ENCODE measurements at places on chromosomes 7 and 10.

- no peak for DNase-seq
Observed at GRCh38 chr10:23718946-23719345, 280.1 kb downstream of the OTUD1 start.

GRCh38 chr10:11403116-11403515 is 208.3 kb downstream of the USP6NL start:
- peak; percentile 70 for DNase-seq

- DNase-seq: no peak
Observed at GRCh38 chr10:113316506-113316905, 236.3 kb upstream of the HABP2 start.

- no peak for DNase-seq
Observed at GRCh38 chr7:7792056-7792455, 73.6 kb upstream of the RPA3 start.

- DNase-seq: no peak
Observed at GRCh38 chr7:45230611-45231165, 73.1 kb downstream of the RAMP3 start.

- no peak for DNase-seq
Observed at GRCh38 chr10:36185097-36185496, 543.0 kb upstream of the FZD8 start.

DNA sequence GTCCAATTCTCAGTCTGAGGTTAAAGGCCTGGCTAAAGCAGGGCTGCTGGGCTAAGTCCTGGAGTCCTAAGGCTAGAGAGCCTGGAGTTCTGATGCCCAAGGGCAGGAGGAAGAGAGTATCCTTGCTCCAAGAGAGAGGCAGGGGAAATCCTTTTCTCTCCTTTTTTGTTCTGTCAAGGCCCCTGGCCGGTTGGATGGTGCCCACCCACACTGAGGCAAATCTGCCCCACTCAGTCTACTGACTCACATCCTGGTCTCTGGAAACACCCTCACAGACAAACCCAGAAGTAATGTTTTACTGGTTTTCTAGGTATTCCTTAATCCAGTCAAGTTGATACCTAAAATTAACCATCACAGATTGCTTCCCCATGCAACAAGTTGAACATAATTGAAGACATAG is 23.0 kb downstream of the ZNF518A start:
- DNase-seq: no peak

DNA sequence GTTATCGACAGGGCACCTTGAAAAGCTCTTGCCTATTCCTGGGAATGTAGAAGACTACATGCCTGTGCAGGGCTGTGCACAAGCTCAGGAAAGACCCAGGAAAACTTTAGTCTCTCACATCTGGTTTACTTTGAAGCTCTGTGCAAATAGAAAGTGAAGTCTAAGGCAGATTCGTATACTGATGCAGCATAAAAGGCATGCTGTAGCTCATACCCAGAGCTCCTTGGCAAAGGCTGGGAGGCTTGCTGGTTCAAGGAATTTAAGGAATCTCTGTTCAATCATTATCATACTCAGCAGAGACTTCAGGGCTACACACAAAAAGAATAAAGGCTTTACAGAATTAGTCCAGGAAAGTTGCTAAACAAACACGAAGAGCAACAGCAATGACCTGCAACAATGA is 192.0 kb downstream of the OTUD1 start:
- no peak for DNase-seq

GRCh38 chr7:17944720-17945119 is 4.4 kb upstream of the SNX13 start:
- no peak for DNase-seq

- no peak for DNase-seq
Observed at GRCh38 chr7:42237811-42238541, 967 bp upstream of the GLI3 start.

DNA sequence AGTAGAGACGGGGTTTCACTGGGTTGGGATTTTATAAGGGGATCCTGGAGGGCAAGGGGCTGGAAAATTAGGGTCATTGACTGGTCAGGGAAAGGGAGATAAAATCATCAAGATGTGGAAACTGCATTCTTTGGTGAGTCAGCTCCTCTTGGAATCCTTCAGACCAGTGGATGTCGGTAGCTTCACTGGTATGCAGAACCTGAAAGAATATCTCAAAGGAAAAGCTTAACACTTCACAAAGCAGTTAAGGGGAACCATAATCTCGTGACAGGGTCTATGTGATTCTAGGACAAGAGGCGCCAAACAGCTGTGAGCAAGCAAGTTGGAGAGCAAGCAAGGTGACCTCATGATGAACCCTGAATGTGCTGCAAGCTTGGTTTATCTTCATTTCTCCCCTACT is 634.7 kb upstream of the AUTS2 start:
- no peak for DNase-seq

DNA sequence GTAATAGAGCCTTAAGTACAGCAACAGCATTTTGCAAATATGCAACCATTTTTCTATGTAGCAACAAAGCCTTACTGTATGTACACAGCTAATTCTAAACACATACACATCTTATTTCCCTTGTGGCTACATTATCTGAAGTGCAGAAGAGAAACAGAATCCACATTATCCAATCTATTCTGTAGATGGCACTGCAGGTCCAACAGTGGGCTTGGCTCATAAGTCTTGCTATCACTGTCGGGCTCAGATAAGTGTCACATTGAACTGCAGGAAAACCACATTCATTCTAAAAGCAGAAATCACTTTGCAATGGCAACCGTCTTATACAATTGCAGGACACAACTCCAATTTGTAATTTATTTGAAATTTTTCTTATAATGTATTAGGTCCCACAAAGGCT is 109.8 kb upstream of the NOBOX start:
- DNase-seq: no peak

DNA sequence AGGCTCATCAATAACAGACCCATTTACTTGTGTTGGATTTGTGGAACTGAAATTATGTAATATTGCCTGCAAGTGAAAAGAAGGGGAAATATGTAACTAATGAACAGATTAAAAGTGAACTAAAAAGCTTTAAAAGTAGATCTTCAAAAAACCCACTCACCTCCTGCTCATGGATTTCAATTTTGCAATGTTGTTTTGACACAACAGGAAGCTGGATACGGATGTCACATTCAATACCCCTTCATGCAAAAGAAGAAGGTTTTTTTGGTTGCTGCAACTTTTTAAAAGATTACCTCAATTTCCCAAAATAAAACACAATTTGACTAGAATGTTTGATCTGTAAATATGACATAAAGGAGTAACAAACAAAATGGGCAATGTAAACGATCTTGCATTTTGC is 3.3 kb downstream of the MKI67 start:
- DNase-seq: no peak

DNA sequence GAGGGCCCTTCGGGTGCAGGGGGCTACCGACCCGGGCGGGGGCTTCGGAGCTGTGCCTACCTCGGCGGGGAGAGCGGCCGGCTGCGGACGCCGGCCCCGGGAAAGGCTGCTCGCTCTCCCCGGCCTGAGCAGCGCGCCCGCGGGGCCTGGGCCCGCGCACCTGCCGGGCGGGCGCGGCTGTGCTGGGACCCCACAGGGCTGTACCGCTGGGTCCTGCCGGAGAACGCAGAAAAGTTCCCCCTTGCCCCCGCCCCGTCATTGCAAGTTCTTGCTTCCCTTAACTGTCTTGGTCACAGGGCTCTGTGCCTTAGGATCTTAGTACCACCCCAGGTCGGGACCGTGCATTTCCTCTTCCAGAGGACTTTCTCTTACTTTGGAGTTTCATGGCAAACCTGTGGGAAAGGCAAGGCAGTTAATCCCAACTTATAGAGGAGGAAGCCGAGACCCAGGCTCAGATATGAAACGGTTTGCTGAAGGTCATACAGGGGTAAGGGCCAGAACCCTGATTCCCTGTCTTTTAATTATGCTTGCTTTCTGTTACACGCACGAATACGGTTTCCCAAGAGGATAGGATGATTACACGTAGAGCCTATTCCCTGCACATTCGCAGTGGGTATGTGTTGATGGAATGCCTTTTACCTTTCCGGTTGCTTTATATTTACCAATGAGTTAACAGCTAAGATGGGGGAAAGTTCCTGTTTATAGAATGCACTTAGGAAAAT is 652 bp downstream of the PCGF5 start:
- DNase-seq: no peak

DNA sequence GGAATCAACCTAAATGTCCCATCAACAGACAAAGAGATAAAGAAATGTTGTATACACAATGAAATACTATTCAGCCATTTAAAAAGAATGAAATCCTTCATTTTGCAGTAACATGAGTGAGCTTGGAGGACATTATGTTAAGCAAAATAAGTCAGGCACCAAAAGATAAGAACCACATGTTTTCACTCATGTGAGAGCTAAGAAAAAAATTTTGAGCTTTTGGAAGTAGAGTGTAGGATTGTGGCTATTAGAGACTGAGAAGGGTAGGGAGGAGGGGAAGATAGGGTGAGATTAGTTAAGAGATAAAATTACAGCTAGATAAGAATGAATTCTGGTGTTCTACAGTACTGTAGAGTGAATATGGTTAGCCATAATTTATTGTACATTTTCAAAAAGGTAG is 8.3 kb upstream of the YAE1 start:
- DNase-seq: no peak

DNA sequence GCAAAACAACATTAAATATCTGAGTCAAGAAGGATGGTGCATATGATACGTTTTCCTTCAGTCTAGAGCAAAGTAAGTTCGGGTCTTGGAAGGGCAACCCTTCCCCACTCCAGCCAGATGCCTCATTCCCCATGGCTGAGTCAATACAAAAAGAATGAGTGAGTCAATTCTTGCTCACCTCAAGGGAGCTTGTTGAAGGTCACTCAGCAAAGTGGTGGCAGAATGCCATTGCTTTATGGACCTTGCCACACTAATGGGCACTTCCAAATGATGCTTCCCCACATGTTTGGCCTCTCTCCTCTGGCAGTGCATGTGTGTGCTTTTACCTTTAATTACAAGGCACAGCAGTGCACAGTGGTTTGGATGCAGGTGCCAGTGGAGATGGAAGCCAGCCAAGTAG is 296.5 kb downstream of the SORCS3 start:
- DNase-seq: no peak

DNA sequence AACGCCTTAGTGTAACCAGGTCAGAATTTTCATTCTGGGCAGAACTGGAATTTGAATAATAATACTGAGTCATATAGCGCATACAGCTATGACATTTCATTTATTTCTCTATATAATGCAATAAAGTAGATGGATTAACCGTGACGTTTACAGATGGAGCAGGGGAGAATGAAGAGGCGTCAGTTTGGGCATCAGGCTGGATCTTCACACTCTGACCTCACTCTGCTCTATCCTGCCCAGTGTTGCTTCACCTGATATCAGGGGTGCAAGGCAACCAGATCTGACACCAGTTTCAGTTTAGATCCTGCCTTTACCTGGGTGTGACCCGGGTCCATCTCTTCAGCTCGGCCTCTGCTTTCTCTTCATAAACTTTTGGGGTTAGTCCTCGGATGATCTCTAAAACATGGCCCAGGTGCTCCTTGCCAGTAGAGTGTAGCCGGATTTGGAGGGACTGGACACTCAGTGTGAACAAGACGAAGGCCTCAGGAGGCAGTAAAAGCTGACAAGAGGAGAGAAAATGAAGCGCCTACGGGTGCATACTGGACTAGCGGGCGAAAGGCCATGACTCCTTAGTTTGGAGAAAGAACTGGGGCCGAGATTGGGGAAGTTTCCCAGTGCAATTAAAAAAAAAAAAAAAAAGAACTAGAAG is 1.4 kb upstream of the ZYX start:
- DNase-seq: no peak

DNA sequence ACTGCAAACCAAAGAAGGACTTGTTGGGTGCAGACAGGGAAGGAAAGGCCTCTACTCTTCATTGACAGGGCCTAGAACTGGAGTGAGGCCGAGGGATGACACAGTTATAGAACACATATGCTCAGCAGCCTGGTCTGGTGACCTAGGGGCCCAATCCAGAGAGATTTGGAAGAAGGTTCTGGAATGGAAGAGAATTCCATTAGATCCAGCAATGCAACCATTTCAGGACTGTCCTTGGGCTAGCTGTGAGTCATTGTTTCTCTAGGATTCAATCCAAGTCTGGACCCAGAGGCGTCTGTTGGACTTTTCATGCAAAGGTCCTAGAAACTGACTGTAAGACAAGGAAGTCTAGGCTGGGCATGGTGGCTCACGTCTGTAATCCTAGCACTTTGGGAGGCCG is 59.2 kb downstream of the WIPF3 start:
- no peak for DNase-seq

DNA sequence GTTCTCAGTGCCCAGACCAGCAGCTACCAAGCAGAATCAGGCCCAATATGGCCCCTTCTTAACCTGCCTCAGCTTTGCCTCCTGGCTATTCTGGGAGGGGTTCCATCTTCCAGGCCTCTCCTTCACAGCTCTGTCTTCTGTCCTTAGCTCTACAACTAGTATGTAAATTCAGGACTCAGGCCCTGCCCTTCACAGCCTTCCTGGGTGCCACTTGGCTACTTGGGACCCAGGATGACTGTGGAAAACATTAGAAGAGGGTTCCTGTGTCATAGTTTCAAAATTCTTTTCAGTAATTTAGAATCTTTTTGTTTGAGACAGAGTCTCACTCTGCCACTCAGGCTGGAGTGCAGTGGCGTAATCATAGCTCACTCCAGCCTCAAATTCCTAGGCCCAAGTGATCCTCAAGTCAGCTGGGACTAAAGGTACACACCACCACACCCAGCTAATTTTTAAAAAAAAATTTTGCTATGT is 33.2 kb upstream of the PAPSS2 start:
- no peak for DNase-seq

GRCh38 chr7:20514364-20514763 is 101.1 kb upstream of the ABCB5 start:
- DNase-seq: no peak

DNA sequence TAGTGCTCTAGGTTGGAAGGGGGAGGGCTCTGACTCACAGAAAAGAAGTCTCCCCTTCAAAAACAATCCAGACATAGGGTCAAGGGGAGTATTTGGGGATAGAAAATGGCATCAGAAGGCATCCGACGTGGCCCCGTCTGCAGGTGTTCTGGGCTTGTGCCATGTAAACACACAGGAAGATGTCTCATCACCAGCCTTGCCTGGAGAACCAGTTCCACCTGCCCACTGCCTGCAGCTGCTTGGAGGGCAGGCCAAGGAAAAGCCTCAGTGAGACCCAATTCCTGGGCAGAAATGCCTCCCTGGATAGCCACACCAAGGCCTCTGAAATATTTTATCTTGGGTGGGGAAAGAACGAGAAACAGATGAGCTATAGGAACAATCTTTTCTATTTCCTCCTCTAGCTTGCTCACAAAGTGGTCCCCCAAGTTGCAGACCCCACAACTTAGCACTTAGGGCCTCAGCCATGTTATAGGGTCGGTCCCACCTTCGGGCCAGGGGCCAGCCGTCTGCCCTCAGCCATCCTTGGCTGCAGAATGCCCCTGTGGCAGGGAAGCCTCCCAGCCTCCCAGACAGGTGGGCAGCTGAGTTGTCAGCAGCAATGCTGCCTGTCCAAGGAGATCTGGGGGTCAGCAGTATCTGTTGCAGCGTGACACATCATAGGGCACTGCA is 54.3 kb upstream of the ECHDC3 start:
- DNase-seq: no peak

- no peak for DNase-seq
Observed at GRCh38 chr7:66558660-66559465, 69.8 kb upstream of the KCTD7 start.

DNA sequence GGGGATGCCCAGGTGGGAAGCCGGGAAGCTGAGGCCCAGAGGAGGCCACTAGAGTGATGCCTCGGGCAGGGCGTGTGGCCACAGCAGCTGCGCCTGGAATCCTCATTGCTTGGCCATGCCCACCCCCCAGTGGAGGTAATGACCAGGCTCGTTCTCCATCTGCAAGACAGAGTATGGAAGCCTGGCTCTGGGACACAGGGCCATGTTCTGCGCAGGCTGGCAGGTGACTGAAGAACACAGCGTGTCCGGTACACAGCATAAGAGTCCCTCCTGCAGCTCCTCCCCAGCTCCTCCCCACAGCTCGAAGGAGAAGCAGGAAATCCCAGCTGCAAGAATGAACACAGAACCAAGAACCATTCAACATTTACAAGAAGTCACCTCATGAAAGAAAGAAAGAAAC is 64.8 kb downstream of the SMURF1 start:
- no peak for DNase-seq
